ENCODE measurements at places on chromosomes 2 and 18.

DNA sequence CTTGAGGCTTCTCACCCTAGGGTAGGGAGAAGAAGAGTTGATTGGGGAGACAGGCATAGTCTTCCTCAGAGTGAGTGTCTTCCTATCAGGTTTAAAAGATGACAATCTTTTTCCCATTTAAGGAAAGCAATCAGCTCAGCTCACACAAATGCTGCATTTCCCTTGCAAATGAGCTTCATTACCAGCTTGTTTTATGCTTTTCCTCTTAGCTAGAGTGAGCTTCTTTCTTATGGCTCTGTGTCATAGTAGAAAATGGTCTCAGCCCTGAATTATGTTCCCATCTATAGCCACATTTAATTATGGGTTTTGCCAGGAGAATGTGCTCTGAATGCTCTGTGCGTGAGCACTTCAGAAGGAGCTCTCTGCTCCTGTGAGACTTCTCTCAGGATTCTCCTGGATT lies 112.8 kb upstream of the NCK2 start:
- no peak for DNase-seq

DNA sequence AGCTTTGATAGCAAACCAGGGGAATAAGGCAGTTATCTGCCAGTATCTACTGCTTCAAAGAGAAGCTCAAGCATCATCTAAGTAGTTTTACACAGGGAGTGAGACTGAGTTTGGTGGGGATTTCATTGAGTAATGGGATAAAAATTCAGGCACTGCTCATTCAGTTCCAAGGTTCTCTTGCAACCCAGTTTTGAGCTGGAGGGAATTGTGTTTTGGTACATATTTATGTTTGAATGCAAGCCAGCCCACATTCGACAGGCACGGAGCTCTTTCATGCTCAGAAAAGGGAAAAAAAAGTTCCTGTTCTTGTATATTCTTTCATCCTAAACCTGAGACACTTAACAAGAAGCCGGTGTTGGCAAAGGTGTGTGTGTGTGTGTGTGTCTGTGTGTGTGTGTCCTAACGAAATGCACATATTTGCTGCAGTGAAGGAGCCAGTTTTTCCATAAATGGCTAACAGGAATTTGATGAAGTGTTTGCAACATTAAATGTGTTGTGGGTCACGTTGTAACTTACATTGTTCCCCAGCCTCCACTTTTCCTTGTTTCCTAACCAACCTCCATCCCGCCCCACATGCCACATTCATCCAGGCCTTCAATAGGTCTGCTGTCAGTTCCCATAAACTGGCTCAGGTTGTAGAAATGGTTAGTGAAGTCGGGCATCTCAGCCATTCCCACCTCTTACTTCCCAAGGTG lies 311.1 kb downstream of the TXNL1 start:
- DNase-seq = no peak

- DNase-seq = no peak
Measured at GRCh38 chr18:46040033-46040746, 31.9 kb downstream of the PSTPIP2 start.

DNA sequence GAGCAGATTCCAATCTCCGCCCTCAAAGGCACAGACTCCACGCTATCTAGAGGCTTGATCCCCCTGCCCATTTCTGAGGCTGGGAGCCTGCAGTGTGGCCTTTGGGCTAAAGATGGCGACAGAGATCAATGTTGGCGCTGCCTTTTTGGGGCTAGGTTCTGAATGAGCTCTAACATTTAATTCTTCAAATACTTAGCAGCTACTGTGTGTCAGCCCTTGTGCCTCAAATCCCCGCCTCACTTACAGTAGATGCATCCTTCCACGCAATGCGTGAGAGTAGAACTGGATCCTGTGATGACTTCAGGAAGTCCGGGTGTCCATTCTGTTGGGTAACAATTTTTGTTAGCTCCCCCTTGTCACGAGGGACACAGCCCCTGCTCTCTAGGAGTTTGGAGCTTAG lies 12.4 kb downstream of the IL1F10 start:
- DNase-seq = no peak

DNA sequence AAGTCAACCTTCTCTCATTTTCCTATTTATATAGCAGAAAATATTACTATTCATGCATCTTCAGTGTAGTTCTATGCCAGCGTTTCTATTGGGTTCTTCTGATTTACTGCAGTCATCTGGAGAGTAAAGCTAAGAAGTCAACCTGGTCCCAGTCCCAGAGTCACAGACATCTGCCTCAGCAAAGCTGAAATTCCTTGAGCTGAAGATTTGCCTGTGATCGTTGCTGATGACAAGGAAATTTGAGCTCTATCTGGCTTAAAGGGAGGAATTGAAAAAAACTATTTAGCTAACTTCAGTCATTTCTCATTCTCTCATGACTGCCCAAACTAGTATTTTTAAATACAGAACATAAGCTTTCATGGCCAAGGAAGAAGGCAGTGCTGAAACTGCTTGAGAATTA lies 45.7 kb downstream of the RND3 start:
- DNase-seq = no peak

DNA sequence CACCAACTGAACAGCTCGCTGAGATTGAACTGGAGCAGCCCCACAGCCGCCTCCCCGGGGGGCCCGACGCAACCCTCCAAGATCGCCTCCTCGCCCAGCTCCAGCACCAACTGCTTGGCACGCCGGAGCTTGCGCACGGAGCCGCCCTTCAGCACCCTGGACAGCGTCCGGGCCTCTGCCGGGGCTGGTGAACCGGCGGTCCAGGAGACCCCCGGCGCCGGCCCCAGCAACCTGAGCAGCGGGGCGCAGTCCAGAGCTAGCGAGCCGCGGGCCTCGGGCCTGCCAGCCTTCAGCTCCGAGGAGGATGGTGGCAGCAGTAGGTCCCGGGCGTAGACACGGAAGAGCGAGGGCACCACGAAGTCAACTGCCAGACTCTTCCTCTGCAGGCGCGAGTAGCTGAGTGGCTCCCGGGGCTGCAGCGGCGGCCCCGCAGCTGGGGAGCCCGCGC lies 1.2 kb downstream of the ALK start:
- DNase-seq = peak; percentile 5

GRCh38 chr2:58645017-58645416 lies 403.9 kb upstream of the FANCL start:
- no peak for DNase-seq

- DNase-seq = no peak
Measured at GRCh38 chr2:74860521-74860920, 26.6 kb downstream of the HK2 start.

DNA sequence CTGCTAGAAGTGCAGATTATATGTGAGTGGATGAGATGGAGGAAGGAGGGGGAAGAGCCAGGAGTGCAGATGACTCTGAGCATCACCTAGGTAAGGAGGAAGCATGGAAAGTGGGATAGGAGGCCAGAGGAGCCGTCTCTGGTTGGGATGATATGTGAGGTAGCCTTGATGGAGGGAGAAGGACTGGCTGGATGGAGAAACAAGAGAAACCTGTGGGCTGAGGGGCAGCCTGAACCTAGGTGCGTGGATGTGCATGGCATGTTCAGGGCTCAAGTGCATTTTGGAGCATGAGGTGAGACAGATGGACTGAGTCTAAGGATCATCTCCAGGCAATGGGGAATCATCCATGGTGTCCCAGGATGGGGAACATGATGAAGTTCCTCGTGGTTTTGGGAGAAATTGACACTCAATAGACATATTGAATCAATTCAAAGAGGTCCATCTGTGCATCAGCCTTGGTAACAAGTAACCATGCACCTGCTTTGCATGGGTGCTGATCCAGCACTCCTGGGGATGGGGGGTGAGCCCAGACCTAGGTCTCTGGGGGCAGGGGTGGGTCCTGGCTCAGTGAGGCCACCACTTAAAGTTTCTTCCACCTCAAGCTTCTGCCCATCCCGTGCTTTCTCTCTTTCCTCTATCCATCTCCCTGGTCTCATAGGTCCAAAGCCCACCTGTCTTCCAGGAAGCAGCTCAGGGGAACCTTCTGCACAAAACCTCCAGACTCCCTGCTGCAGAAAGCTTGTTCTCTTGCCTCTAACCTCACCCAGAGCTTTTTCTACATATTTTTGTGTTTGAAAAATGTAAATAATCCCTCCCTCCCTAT lies 19.2 kb downstream of the MYCN start:
- no peak for DNase-seq

DNA sequence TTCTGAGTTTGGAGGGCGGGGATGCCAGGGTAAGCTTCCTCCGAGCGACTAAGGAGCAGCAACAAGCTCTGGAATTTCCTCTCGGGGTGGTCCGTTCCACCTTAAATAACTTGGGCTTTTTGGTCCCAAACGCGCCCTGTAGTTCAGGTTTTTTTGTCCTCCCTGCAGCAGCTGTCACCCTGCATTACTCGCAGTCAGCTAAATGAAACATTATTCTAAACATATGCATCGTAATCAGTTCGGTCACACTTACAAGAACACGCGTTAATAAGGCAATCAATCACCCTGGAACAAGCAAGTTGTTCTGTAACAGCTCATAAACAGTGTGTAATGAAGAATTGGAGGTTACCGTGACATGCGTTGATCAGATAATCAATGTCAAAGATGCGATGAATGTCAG lies 8.3 kb downstream of the EVX2 start:
- DNase-seq = no peak

- no peak for DNase-seq
Measured at GRCh38 chr2:226661789-226662545, 137.7 kb downstream of the IRS1 start.

DNA sequence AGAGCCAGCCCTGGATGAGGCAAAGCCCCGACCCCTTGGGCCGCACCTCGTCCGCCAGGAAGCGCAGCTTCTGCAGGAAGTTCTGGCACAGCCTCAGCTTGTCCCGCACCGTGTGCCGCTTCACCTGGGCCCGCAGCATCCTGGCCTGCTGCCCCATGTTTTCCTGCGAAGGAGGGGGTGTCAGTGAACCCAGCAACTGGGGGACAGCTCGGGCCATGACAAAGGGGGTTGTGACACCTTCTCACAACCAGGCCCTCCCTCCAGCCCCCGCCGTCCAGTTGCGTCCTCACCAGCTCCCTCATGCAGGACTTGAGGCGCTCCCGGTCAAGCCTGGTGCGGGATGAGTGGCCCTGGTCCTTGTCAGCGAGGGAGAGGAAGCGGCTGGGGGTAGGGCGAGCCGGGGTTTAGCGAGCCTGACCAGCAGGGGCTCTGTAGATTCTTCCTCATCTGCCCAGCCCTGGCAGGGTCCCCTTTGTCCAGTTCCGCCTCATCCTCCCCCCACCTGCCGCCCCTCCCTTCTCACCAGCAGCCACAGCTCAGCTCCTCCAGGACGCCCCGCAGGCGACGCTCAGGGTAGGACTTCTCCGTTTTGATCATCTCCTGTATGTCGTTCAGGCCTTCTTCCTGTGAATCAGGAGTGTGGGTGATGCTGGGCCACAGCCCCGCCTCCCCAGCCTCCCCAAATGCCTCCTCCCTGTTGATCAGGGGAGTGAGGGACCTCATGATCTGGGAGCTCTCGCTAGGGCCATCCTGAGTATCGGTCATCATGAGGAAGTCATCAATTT lies 606 bp downstream of the OTOF start:
- DNase-seq = no peak

DNA sequence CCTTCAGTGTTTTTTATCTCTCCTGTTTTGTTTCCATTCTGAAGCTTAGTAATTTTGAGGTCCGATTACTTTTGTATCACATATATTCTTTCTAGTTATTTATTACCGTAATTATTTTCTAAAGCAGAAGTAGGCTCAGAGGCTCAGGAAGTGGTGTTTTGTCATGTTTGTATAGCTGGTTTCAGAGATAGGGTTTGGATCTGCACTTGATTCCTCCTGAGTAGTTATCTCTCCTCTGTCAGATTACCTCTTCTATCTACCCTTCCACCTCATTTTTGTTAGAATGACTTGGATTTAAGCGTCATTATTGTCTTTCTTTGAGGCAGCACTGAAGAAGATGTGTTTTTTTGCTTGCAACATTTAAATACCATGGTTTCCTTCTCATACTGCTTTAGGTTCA lies 95.4 kb downstream of the MTA3 start:
- DNase-seq = no peak

GRCh38 chr2:129117434-129117833 lies 798.8 kb upstream of the HS6ST1 start:
- DNase-seq = no peak

- DNase-seq = no peak
Measured at GRCh38 chr2:177165721-177166711, 46.6 kb upstream of the HNRNPA3 start.

DNA sequence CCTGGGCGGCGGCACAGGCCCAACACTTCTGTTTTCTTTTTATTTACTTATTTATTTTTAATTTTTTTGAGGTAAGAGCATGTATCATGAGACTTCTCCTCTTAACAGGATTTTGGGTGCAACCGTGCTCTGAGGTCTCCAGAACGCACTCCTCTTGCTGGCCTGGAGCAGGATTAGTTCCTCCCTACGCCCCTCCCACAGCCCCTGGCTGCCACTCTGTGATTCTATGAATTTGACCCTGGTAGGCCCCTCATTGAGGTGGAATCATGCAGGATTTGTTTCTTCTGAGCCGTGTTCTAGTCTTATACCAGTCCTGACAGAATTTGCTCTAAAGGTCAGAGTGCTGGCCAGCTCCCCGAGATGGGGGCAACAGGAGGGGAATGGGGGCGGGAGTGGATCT lies 106.5 kb upstream of the HS6ST1 start:
- DNase-seq = no peak

GRCh38 chr2:96520697-96521096 lies 15.5 kb upstream of the NEURL3 start:
- DNase-seq = no peak

DNA sequence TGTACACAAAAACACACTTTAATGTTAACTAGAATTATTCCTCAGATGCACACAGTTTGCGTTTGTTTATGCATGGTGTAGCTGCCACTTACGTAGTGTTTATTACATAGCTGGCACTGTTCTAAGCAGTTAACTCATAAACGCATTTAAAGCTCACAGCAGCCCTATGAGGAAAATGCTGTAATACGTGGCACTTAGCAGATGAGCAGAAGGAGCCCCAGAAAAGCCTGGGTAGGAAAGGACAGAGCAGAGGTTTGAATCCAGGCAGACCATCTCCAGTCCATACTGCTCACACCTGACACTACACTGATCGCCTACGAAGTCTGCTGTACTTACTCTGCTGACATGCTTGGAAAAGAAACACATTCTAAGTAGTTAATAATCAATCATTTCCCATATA lies 66.6 kb downstream of the BCL2 start:
- no peak for DNase-seq

GRCh38 chr2:189933041-189933440 lies 129.5 kb downstream of the MSTN start:
- no peak for DNase-seq

DNA sequence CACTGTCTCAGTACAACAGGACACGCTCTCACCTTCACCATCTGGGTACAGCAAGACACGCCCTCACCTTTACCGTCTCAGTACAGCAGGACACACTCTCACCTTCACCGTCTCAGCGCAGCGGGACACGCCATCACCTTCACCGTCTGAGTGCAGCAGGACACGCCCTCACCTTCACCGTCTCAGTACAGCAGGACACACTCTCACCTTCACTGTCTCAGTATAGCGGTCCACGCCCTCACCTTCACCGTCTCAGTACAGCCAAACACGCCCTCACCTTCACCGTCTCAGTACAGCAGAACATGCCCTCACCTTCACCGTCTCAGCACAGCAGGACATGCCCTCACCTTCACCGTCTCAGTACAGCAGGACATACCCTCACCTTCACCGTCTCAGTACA lies 109.9 kb upstream of the CTDP1 start:
- DNase-seq = no peak
